ENCODE measurements at places on chromosomes 4 and X. TPM values are rescaled to one million over a fixed set of nuclear protein-coding genes. Genes with fewer than 3 reads are reported as not detected.

CT45A3 gene
- 0.45 TPM for polyA plus RNA-seq

HSFX4 gene
- 1.7 TPM for polyA plus RNA-seq

MAGEB10 gene
- polyA plus RNA-seq: not detected

KLF8 gene
- 2.6 TPM for polyA plus RNA-seq

RASGEF1B gene
- polyA plus RNA-seq: 3.3 TPM

CITED1 gene
- 31.7 TPM for polyA plus RNA-seq

CFI gene
- 5.1 TPM for polyA plus RNA-seq

CDS1 gene
- 0.45 TPM for polyA plus RNA-seq

PNMA3 gene
- polyA plus RNA-seq: 1.9 TPM

SERTM2 gene
- polyA plus RNA-seq: 1.7 TPM

PNMA6F gene
- polyA plus RNA-seq: not detected

ATP2B3 gene
- polyA plus RNA-seq: not detected

ETDA gene
- not detected for polyA plus RNA-seq

HHIP gene
- 4.6 TPM for polyA plus RNA-seq

GAGE12F gene
- not detected for polyA plus RNA-seq

MUC7 gene
- 0.21 TPM for polyA plus RNA-seq

GUF1 gene
- 26.6 TPM for polyA plus RNA-seq

NWD2 gene
- not detected for polyA plus RNA-seq

POU3F4 gene
- polyA plus RNA-seq: not detected

QDPR gene
- 34.4 TPM for polyA plus RNA-seq

DNA sequence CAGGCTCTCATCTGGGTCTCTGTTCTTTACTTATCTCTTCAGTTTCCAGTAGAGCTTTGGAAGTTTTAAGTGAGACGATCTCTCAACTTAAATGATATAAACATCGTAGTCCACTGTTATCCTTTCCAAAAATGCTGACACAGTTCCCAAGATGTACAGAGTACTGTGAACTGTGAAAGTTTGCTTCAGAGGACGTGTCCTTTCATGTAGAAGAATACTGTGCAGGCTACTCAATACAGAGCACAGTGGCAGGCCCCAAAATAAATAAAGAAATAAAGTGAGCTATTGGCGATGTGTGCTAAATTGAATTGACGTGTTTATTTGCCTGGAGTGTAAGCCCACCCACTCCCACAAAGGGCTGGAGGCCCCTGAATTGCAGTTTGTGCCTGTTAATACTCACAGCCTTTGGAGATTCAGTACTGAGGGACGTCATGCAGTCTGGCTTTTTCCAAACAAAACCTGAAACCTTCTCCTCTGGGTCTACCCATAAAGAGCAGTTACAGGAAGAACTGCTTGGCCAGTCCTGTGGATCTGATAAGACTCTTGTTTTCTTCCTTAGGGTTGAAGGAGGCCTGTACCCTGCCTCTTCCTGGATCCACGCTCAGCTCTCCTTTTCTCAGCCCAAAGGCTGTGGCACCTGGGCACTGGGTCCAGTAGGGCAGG is 66.1 kb downstream of the SOWAHB start:
- DNase-seq: no peak

DNA sequence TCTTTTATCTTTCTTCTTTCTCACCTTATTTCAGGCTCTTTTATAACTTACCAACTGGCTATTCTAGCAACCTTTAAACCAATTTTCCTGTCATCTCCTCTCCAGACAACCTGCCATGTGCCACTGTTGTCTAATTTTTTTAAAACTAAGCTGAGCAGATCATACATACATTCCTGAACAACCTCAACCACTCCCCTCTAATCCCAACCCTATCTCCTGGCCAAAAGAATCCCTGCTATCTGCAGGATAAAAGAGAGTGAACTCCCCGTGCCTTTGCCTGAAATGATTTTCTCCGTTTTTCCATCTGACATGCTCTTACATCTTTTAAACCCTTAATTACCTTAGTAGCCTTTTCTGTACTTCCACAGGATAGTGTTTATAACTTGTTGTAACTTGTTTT is 35.5 kb downstream of the DCUN1D4 start:
- no peak for DNase-seq

DNA sequence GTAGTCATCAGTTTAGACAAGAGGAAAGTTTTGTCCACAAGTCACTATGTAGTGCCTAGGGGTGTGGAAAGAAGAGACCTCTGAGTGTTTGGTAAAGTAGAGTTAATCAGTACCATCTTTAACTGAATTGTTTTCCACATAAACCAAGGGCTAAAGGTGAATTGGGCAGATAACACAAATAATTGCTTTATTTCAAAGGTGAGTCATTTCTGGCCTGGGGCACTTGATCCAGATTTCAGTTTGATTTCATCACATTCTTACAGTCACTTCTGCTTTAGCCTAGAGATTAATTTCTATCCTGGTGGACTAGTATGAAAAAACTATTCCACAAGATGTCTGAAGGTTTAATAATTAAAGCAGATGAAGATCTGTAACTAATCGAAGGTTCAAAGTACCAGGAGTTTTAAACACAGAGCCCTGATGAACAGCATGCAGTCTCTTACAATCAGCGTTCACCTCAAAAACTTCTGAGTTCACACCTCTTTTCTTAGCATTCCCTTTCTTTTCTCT is 74.5 kb upstream of the BOD1L1 start:
- no peak for DNase-seq

- DNase-seq: no peak
These were observed 831.5 kb downstream of the STIM2 start for GRCh38 chr4:27692158-27692557.

DNA sequence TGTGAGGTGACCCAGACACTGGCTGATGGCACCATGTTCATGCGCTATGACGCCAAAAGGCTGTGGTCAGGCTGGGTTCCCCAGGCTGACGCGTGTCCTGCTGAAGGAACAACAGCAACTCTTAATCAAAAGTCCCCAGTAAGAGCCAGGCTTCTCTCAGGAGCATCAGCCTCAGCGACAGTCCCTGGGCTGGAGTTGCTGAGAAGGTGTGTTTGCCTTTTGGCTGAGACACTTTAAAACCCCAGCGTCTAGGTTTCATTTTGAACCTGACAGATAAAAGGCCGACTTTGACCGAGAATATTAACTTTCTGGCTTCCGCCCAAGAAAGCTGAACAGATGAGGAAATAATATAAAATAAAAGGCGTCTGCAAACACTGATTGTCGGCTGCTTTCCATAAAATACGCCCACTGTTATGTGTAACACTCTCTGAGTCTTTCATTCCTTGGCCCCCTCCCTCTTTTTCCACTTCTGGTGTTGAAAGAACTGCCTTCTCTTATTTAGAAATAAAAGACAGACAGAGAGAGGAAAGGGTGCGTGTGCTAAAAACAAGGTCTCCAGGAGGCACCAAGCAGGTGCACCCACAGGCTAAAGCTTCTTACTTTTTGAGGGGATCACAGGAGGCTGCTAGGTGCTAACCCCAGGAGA is 373.6 kb downstream of the MID1IP1 start:
- DNase-seq: peak; percentile 30

GRCh38 chr4:92182006-92182735 is 121.6 kb upstream of the GRID2 start:
- no peak for DNase-seq

DNA sequence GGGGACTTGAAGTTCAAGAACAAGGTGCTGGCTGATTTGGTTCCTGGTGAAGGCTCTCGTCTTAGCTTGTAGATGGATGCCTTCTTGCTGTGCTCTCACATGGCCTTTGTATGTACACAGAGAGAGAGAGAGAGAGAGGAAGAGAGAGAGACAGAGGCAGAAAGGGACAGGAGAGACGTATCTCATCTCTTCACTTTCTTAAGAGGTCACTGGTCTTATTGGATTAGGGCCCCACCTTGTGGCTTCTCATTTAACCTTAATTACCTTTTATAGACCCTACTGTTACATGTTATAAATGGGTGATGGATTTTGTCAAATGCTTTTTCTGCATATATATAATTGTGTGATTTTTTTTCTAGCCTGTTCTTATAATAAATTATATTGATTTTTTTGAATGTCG is 1444.2 kb downstream of the ADGRL3 start:
- peak; percentile 22 for DNase-seq

DNA sequence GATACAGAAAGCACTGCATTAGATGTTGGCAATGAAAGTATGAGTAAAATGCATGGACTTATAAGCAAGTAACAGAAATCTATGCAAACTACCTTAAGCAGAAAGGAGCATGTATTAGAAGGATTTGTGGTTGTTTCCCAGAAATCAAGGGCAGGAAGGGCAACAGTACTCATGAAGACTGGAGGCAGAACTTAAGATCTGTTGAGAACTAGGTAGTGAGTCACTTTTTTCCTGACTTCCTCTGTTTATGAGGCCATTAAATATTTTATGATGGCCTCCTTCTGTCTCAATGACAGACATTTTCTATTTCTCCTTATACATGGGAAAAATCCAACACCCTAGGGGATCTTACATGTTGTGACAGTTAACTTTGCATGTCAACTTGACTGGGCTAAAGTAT is 398.2 kb downstream of the MID1IP1 start:
- DNase-seq: no peak

- no peak for DNase-seq
These were observed 228.9 kb downstream of the AFAP1 start for GRCh38 chr4:7710576-7711306.

DNA sequence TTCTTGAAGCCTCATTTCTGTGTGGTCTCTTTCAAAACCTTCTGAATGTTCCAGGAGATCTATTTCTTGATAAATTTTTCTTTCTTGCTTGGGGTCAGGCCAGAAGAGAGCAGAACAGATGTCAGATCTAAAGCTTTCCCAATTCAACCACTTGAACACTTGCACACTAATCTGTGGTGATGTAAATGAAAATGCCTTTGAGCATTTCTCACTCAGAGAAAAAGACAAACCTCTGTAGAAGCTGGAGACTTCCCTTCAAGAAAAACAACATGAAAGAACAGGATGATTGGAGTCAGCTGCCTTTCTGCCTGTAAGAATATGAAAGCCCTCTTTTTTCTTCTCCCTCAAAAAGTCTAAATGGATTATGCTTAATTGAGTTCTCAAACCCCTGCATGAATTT is 11.2 kb downstream of the IGFBP7 start:
- no peak for DNase-seq

DNA sequence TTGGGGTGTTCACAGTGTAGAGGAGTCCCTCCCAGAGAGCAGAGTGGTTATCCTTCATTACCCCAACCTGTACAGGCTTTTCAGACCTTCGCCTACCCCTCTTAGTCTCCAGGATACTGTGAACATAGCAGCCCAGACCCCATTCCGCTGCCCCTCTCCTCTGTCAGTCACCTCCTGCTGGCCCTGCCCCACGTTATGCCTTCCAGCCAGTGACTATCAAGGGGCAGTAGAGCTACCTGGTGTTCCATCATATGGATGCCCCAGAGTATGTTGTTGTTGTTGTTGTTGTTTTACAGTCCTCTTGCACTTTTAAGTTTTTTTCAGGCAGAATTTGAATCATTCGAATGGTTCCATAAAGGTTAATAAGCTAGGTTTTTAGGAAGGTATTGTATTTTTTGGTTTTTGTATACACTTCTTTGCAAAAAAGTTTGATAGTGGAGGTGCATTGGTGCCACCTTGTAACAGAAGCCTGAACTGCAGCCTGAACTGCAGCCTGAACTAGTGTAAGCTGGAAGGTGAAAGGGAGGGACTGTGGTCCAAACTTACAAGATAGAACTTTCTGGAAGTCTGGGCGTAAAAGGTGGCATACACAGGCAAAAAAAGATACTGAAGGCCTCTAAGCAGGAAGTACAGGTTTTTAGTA is 101.4 kb upstream of the RAB40AL start:
- DNase-seq: peak; percentile 7

- DNase-seq: peak; percentile 42
These were observed 104.7 kb downstream of the MGST2 start for GRCh38 chr4:139770361-139770760.

GRCh38 chr4:172809319-172809718 is 359.3 kb upstream of the GALNT7 start:
- no peak for DNase-seq

DNA sequence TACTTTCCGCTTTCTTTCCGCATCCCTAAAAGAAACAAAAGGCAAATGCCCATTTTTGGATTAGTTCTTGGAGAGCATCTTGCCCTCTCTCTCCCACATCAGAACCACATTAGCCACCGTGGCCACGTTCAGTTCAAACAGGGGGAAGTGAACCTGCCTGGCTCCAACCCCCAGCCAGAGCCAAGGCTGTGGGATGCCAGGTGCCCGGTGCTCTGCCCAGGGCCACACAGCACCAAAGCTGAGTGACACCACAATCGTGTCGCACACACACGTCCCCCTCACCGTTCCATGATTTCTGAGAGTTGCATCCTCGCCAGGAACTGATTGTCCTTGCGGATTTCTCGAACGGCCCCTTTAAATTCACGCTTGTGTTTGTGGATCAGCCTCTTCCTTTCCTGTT is 24.3 kb downstream of the NOP14 start:
- no peak for DNase-seq

DNA sequence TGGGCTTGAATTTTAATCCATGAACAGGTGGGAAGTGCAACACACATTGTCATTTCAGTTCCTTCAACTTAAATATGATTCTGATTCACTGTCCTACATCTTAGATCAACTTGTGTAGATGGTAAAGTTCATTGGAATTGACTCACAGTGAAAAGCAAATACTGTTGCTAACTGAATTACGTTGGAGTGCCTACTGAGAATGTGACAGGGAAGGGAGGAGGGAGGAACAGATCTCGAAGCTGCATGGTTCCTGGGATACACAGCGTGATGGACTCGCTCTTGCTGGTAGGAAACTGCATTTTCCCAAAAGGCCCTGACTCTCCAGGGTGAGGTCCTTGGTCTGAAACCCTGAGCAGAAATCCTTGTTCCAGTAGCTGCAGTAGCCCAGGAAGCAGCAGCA is 284.2 kb downstream of the USP46 start:
- no peak for DNase-seq

GRCh38 chr4:7653510-7654369 is 219.0 kb upstream of the PSAPL1 start:
- DNase-seq: peak; percentile 45

DNA sequence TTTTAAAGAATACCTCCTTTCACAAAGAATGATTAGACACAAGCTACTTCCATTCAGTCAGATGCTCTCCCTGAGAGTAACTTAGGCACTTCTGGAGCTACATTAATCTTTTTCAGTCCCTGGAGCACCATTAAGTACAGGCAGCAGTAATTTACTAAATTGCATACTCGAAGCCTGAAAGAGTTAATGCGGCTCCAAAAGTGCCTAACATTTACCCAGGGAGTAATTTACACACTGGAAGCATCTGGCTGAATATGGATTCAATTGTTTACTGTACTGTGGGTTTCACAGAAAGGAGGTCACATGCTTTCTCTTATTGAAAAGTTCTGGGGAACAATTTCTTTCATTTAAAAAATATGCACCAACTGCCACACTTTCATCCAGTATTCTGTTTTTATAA is 260.8 kb upstream of the TENM3 start:
- no peak for DNase-seq

GRCh38 chr4:158829254-158829653 is 60.4 kb downstream of the FNIP2 start:
- DNase-seq: no peak

- DNase-seq: no peak
These were observed 148.7 kb downstream of the FSTL5 start for GRCh38 chr4:162015090-162015489.

DNA sequence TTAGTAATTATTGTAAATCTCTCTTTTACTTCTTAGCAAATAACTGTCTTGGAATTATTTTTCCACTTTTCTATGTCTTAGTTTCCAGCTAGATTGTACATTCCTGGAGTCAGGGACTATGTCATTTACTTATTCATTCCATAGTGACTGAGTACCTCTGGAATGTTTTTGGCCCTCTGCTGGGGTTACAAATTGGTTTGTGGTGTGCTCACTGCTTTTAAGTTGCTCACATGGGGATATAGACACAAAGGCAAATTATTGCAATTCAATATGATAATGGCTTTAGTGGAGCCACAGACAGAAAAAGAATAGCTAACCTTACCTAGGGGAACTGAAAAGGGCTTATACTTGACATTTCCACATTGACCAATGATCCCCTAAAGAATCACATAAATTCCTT is 63.7 kb upstream of the PDGFRA start:
- peak; percentile 69 for DNase-seq

Data from muscle of arm (tissue), 14 donors.